ENCODE measurements at places on chromosomes 16 and 17.

- DNase-seq: no peak
These were observed 3.9 kb downstream of the SLC47A2 start for GRCh38 chr17:19712436-19713004.

DNA sequence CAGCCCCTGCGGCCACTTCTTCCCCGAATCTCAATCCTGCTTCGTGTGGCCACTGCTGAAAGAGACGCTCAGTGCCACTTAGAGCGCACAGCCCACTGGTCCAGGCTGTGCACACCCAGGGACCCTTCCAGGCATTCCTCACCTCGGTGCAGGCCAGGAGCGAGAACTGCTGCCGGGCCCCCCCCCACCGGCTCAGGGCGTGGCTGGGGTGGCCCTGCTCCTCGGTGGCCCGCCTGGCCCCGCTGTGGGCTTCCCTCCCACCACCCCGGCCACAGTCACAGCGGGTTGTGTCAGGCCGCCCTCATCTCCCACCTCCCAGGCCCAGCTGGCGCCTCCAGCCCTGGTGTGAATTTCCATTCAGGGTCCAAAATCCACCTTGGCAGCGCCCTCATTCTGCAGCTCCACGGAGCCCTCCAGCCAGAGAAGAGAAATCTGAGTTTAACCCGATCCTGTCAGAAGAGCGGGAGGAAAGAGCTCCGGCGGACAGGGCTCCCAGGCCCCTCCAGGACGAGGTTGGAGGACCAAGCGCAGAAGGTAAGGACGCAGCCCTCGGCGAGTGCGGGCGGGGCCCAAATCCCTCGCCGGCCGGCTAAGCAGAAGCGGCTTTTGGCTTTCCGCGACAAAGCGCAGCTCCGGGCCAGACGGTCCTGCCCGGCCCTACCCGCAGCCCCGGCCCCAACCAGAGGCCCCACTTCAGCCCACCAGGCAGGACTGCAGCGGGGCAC lies 12.0 kb downstream of the TBC1D16 start:
- peak; percentile 81 for DNase-seq

GRCh38 chr17:58289869-58290268 lies 9.1 kb upstream of the MPO start:
- DNase-seq: no peak

GRCh38 chr16:26475596-26475995 lies 591.1 kb upstream of the C16orf82 start:
- no peak for DNase-seq

DNA sequence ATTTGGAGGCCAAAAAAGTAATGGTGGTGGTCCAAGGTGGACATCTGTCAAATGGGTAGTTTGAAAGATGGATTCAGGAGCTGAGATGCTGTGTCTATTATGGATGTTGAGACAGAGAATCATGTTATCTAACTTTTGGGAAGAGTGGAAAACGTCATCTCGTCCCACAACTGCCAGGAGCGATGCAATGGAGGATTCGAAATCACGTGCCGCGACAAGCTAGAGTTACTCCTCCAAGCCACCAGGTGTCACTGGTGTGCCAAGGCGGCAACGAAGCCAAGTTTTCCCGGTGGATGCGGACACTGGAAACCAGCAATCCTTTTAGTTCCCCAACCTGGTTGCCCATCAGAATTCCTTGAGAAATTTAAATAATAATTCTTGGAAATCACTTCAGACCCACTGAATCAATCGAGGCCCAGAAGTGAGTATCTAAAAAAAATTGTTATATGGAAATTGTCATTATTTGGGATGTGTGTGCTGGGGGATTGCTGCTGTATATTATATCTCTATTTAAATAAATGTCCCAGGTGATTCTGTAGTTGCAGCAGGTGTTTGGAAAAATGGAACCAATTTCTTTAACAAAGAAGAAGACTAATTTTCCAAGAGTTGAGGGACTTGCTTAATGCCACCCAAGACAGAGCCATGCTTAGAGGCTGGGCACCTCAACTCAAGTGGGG lies 206.1 kb downstream of the HAPSTR1 start:
- DNase-seq: no peak

GRCh38 chr16:22035153-22035552 lies 27.2 kb downstream of the MOSMO start:
- no peak for DNase-seq

DNA sequence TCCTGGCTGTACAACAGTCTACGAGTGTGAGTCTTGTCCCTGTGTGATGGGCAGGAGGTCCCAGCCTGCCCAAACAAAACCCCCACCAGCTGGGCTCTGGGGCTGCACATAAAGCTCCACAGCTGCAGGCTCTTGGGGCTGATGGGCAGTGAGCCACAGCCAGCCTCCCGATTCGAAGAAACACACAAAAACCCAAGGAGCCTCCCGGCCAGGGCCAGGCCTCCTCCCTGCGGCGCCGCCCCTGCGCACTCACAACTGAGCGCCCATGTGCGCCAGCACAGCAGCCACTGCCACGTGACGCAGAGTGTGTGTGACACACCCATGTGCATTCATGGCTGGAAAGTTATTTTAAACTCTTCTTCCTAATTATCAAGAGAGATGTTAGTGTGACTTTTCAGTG lies 30.6 kb upstream of the FAAP100 start:
- DNase-seq: no peak

- DNase-seq: no peak
These were observed 17.8 kb downstream of the TMEM235 start for GRCh38 chr17:78249074-78249817.

Measured in right forelimb (tissue), 1 donor.